Activated CD4-positive, alpha-beta memory T cell treated with anti-CD3 and anti-CD28 coated beads, Interleukin-2, amount 10 ng/mL, durations not matched to agents 7 days and 5 days (primary cell): ENCODE measurements at places on chromosomes 16 and 17. TPM values are rescaled to one million over a fixed set of nuclear protein-coding genes. Genes with fewer than 3 reads are reported as not detected.

DNA sequence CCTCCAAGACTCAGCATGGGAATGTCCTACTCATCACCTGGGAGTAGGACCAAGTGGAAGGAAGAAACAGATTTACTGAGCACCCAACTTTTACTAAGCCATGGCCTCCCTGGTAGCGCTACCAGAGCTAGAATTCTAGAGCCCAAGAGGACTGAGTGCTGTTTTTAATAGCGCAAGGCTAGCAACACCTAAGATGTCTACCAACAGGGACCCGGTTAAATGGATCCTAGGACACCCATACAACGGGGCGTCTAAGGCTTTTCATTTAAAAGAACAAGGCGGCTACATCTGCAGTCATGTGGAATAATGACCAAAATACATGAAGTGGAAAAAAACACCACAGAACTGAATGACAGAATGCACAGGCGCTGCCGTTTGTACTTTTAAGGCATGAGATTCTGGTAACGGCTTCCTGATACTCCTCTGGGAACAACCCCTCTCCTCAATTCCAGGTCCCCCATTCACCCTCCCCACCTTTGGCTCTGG, 5.1 kb downstream of the GGA2 start:
- no peak for DNase-seq

- DNase-seq: no peak
Measured at GRCh38 chr17:37856245-37856644, 68.0 kb upstream of the TBC1D3K start.

GRCh38 chr17:74198694-74199093, 4.8 kb upstream of the RPL38 start:
- no peak for DNase-seq

DNA sequence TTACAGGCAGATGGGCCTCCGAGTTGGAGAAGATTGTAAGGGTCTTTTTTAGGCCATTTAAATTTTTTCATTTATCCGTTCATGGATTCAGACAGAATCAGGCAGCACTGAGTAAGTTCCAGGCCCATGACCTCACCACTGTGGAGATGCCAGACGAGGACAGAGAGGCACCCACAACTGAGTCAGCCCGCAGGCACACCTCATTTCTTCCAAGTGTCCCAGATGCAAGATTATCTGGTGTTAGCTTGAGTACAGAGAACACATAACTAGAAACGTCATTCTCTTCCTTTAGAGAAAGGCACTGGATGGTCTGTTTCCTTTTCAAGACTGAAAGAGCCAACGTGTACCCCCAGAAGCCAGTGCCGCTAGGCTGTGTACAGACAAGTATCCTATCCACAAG, 16.9 kb downstream of the CLEC16A start:
- no peak for DNase-seq

SLC12A3 gene
- total RNA-seq: not detected

TSC2 gene
- 88.4 TPM for total RNA-seq

NAGS gene
- total RNA-seq: 1.5 TPM

RNU2-1 gene
- 7,042 TPM for total RNA-seq

DNA sequence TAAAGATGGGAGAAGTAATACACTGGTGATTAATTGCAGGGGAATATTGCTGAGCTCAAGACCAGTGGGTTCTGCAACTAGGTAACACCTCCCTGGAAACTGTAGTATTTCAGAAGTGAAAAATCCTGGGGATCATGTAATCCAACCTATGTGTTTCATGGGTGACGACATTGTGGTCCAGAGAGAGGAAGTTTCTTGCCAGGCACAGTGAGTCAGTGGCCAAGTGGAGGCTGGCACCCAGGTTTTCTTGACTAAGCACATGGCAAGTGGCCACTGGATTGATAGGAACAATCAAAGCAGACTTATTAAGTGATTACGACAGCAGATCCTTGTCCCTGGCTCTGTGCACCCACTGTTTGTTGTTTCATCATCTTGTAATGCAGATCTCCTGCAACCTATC, 14.6 kb upstream of the CIITA start:
- no peak for DNase-seq

- no peak for DNase-seq
Measured at GRCh38 chr17:80539022-80539641, 5.5 kb upstream of the RPTOR start.

ZNF423 gene
- total RNA-seq: not detected
